ENCODE measurements at places on chromosomes 12 and 14. TPM values are rescaled to one million over a fixed set of nuclear protein-coding genes. Genes with fewer than 3 reads are reported as not detected.

Gene SLC7A7
- 10.0 TPM for total RNA-seq

Gene HEBP1
- 14.7 TPM for total RNA-seq

Gene TGFB3
- 1.4 TPM for total RNA-seq

Gene LALBA
- not detected for total RNA-seq

Gene ENO2
- total RNA-seq: 27.0 TPM

Gene P2RX2
- not detected for total RNA-seq

Gene NFATC4
- 14.0 TPM for total RNA-seq

Data from kidney epithelial cell (primary cell).